Cardiac fibroblast (primary cell): ENCODE measurements at places on chromosomes 11 and 22.

DNA sequence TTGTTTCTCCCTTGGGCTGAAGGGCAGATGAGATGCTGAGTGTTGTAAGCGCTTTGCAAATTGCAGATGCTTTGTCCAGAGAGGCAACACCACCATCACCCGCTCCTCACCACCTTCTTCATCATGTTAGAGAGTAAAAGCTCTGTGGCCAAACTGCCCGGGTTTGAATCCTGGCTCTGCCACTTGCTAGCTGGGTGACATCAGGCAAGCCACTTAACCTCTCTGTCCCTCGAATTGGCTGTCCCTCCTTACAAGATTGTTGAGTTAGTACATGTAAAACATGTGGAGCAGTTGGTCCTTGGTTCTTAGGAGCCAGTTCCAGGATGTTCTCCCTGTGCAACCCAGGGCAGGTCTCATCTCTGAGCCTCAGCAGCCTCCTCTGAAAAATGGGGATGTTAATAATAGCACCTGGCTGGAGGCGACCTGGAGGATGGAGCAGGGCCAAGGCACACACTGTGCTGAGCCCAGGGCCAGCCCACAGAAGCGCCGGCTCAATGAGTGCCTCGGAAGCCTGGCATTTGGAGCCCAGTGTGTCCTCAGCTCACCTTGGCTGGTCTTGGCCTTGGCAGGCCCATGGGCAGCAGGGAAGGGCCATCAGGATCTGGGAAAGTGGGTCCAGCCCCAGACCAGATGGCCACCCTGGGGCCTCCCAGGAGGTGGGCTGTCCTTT lies 10.5 kb downstream of the C11orf86 start:
- DNase-seq: no peak

- DNase-seq: no peak
Measured at GRCh38 chr11:20669820-20670684, 666 bp downstream of the NELL1 start.

DNA sequence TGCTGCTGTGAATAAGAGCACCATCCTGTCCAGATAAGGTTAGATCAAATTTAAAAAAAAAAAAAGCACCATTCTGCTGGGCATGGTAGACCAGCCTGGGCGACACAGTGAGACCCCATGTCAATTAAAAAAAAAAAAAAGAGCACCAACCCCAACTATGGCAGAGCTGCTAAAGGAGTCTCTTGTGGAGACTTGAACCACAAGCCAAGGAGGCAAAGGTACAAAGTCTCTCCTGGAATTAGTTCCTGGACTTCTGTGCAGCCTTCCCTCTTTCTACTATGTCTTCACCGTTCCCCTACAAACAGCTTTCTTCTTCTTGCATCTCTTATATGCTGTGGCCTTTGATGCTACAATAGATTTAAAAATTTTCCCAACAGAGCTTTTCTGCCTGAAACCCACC lies 1.3 kb downstream of the PIK3C2A start:
- no peak for DNase-seq

- no peak for DNase-seq
Measured at GRCh38 chr22:40147388-40148176, 30.1 kb upstream of the TNRC6B start.

DNA sequence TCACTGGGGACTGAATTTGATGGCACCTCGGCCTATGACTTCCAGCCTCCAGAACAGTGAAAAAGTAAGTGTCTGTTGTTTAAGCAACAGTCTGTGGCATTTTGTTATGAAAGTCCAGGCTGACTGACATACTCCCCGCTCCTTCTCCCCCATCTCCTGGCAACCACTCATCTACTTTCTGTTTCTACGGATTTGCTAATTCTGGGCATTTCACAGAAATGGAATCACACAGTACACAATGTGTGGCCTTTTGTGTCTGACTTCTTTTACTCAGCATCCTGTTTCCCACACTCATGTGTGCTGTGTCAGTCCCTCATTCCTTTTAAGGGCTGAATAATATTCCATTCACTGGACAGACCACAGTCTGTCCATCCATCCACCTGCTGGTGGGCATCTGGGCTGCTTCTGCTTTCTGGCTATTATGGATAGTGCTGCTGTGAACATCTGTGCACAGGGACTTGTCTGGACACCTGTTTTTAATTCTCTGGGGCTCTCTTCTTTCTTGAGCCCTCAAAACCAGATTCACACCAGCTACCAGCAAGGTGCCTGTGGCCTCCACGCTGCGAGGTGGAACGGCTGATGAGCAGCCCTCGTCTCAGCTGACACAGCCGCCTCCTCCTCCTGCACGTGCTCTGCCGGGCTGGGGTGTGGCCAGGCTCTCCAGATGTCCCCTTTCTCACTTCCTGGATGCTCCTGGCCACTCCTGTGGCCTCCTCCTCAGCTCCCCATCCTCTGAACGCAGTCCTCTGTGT lies 333.1 kb downstream of the CTTN start:
- DNase-seq: no peak
